ENCODE measurements at places on chromosomes 5 and 9. TPM values are rescaled to one million over a fixed set of nuclear protein-coding genes. Genes with fewer than 3 reads are reported as not detected.

The FGF1 gene
- total RNA-seq, result not detected

GRCh38 chr9:107708791-107709190 lies 219.2 kb upstream of the KLF4 start:
- no peak for DNase-seq

GRCh38 chr5:137167187-137167586 lies 331.9 kb downstream of the SPOCK1 start:
- no peak for DNase-seq

- peak; percentile 16 for DNase-seq
These were observed 343.7 kb downstream of the ENC1 start for GRCh38 chr5:74296685-74297408.
